ENCODE measurements at places on chromosomes 1 and 21.

DNA sequence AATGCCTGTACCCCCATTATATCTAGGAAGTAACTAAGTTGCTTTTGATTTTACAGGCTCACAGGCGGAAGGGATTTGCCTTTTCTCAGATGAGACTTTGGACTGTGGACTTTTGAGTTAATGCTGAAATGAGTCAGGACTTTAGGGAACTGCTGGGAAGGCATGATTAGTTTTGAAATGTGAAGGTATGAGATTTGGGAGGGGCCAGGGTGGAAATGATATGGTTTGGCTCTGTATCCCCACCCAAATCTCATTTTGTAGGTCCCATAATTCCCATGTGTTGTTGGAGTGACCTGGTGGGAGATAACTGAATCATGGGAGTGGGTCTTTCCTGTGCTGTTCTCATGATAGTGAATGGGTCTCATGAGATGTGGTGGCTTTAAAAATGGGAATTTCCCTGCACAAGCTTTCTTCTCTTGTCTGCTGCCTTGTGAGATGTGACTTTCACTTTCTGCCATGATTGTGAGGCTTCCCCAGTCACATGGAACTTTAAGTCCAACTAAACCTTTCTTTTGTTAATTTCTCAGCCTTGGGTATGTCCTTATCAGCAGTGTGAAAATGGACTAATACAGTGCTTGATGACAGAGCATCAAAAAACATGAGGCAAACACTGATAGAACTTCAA, 1119.5 kb downstream of the PLA2G4A start:
- no peak for DNase-seq

DNA sequence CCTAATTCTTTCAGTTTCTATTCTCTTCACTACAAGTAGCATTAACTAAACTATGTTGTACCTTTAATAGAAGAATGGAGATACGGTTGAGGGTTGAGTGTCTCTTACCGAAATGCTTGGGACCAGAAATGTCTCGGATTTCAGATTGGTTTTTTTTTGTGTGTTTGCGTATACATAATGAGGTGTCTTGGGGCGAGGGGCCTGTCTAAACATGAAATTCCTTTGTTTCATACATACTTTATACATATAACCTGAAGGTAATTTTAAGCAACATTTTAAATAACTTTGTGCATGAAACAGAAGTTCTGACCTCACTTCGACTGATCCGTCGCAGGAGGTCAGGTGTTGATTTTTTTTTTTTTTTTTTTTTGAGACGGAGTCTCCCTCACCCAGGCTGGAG, 36.3 kb upstream of the MYOCOS start:
- no peak for DNase-seq

DNA sequence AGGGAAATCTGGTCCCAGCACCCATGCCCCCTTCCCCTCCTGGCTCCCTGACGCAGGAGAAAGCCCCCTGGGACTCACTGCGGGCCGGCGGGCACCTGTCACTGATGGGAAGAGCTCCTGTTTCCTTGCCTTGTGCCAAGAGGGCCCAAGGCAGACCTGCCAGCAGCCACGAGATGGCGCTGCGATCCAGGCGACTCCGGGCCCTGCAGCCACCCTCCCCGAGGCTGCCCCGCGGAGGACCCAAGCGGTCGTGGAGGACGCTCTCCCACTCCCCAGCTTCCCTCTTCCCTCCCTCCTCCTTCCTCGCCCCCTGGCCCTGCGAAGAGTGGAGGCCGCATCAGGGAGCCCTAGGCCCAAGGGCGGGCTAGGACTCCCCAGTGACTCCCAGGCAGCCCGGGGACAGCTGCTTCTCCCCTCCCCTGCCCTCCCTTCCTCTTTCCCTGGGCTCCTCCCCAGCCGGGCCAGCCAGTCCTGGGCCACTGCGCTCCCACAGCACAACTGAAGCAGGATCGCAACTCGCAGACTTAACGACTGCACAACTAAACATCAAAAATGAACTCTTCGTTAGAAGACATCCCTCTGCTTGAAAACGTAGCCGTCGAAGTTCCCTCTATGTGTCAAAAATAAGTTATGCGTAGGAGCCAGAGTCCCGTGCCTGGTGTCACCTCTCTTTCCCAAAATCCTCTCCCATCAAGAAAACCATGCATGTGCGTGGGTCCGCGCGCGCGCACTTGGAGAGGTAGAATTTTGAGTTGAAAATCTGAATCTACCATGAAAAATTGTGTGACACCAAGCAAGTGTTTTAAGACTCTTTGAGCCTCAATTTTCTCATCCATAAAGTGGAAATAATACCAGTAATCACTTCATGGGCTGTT, 34.2 kb downstream of the BATF3 start:
- DNase-seq, result peak; percentile 66

- no peak for DNase-seq
Observed at GRCh38 chr1:10779841-10780240, 16.6 kb downstream of the CASZ1 start.

- peak; percentile 64 for DNase-seq
Observed at GRCh38 chr1:145845514-145846161, at the start of gene NUDT17. TSS of gene NUDT17 (plus strand) at chr1:145845630. CDS start at chr1:145845641, 11 bp downstream.

DNA sequence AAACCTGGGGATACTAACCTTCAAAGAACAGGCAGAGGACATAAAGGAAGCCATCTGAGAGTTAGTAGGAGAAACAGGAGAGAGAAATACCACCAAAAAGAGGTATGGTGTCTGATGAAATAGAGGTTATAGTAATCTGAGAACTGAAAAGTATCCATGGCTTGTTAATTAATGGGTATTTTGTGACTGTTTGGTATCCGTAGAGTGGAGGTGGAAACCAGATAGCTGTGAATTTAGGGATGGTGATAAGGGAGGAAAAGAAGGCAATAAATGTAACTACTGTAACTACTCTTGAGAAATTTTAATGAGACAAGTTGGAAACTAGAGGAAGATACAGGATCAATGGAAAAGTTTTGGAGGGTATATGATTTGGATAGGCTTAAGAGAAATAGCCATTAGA, 27.5 kb downstream of the PRKAA2 start:
- DNase-seq, result no peak

- no peak for DNase-seq
Observed at GRCh38 chr1:204867203-204867602, 3.5 kb upstream of the NFASC start.

GRCh38 chr1:8360493-8361197, 42.7 kb downstream of the SLC45A1 start:
- no peak for DNase-seq

DNA sequence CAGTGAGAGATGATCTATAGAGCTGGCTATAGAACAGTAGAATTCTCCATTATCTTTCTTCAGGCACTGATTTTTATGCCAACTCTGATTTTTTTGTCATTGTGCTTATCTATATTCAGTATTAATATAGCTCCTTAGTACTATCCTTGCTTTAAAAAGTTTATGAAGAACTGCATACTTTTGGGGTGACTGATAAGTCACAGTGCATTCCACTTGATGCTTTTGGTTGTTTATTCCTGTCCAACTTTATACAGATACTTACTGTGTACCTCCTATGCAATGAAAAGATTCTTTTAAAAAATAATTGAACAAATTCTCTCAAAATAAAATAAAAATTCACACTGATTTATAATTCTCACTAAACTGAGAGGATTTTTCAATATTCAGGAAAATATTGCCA, 71.6 kb downstream of the COL24A1 start:
- DNase-seq, result no peak

GRCh38 chr1:36217670-36218069, 6.6 kb upstream of the THRAP3 start:
- no peak for DNase-seq

DNA sequence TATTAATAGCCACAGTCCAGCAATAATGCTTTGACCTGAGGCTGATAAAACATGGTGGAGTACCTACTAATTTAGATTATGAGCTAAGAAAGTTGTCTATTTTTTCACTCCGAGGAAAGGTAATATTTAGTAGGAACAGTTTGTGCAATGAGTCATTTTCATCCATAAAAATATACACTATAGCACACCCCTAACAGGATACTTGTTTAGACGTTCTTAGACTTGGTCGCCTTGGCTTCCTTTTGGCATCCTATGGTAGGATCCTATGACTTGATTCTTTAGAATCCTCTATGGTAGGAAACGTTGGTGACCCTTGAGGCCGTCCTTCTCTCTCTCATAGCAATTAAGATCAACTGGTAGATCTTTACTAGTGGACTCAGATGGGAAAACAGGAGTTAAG, 81.8 kb downstream of the RGS7 start:
- no peak for DNase-seq

DNA sequence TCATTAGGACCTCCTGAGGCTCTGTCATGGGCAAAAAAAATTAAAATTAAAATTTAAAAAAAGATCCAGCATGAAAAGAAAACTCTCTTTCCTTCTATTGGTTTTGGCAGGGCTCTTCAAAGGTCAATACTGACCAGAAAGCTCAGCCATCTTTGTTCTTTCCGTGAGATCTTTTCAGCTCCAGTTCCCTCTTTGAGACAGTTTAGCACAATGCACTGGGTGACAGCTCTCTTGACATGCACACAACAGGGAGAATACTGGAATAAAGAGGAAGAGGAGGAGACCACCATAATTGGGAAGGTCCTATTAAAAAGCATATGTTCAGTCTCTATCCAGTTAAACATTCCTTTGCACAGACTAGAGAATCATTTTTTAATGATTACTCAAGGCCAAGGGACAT, 6.3 kb downstream of the LIX1L start:
- DNase-seq, result no peak

DNA sequence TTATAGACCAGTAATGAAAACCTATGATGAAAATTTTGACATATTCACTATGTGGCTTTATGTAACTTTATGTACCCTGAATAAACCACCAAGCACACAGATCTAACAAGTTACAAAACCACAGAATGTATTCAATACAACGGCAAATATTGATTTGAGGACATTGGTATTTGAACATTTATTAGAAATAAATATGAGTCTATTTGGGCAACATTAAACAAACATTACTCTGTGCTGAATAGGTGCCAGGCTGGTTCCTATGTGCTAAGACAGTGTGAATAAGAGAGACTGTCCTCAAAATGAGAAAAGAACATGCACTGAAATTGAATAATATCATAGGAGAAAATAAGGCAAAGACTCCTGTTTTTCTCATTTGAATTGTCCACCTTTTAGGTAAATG, 1341.2 kb downstream of the PLA2G4A start:
- no peak for DNase-seq

DNA sequence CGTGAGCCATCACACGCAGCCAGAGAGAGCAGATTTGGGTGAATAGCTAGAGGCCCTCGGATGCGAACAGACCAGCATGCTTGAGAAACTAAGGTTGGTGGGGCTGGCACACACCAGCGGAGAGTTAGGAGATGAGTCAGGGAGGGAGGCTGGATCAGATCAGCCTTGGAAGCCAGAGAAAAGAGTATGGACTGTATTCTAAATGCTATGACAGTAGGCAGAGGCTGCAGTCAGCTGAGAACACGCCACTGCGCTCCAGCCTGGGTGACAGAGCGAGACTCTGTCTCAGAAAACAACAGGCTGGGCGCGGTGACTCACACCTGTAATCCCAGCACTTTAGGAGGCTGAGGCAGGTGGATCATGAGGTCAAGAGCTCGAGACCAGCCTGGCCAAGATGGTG, 4.0 kb upstream of the PLEKHM2 start:
- DNase-seq, result no peak

GRCh38 chr21:28419811-28420210, 572.9 kb downstream of the LTN1 start:
- no peak for DNase-seq
